Mesenchymal stem cell (in vitro differentiated cells and primary cell): ENCODE measurements at places on chromosomes 12 and 14.

- H3K4me3 ChIP-seq, result no peak overlapping the region
- H3K4me1 ChIP-seq, result no peaks in the 10 kb centered on the region
- DNase-seq, result no peak
- no peaks in the 10 kb centered on the region for H3K36me3 ChIP-seq
- no peaks in the 10 kb centered on the region for H3K27me3 ChIP-seq
These were observed 396.1 kb downstream of the RAD51B start for GRCh38 chr14:68215629-68216028.

GRCh38 chr12:77746096-77746495 is 84.6 kb upstream of the NAV3 start:
- no peaks in the 10 kb centered on the region for H3K4me1 ChIP-seq
- no peak overlapping the region for H3K4me3 ChIP-seq
- peak; percentile 87 for DNase-seq
- no peaks in the 10 kb centered on the region for H3K36me3 ChIP-seq
- no peak overlapping the region for H3K27ac ChIP-seq

DNA sequence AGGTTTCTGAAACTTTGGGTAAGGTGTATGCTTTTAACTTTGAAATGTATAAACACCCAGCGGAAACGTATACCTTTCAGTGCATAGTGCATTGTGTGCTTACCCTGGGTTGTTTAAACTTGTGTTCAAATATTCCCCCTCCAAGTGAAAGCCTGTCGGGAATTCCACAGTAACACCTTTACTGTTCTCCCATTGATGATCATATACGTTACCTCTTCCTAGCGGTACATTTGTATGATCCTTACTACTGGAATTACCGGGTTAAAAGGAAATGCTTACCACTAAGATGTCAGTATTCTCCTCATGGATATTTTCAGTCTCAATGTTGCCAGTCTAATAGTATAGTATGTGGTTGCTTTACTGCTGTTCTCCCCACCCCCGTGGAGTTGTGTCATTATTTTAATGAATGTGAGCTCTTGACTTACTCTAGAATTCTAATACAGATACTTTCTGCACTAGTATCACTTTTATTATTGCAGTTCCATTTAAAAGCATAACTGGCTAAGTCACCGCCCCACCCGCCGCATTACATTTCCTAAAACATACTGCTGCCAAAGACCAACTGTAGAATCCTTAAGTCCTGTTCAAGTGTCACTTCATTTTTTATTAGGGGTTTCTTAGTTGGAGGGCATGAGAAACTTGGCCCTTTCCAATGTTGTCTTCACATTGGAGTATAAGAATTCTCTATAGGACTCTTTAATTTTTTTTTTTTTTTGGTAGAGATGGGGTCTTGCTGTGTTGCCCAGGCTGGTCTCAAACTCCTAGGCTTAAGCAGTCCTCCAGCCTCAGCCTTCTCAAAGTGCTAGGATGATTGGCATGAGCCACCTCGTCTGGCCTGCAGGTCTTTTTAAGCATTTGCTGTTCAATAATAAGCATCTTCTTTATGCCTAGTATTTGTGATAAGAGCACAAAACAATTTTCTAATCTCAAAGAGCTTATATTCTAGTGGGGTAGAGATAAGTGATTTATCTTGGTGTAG is 24.9 kb downstream of the NUDT4 start:
- H3K36me3 ChIP-seq, result peaks cover 53% of the 10 kb centered on the region
- H3K4me3 ChIP-seq, result no peak overlapping the region
- H3K27ac ChIP-seq, result no peak overlapping the region
- H3K4me1 ChIP-seq, result peaks cover under 1% of the 10 kb centered on the region
- DNase-seq, result no peak

- H3K27me3 ChIP-seq, result no peaks in the 10 kb centered on the region
- no peak overlapping the region for H3K4me3 ChIP-seq
- H3K27ac ChIP-seq, result no peak overlapping the region
- no peaks in the 10 kb centered on the region for H3K36me3 ChIP-seq
- H3K4me1 ChIP-seq, result no peaks in the 10 kb centered on the region
These were observed 53.2 kb upstream of the DYRK2 start for GRCh38 chr12:67595365-67595764.

GRCh38 chr12:114213055-114213581 is 192.8 kb downstream of the TBX5 start:
- no peaks in the 10 kb centered on the region for H3K4me1 ChIP-seq
- no peaks in the 10 kb centered on the region for H3K27me3 ChIP-seq
- H3K36me3 ChIP-seq, result no peaks in the 10 kb centered on the region

DNA sequence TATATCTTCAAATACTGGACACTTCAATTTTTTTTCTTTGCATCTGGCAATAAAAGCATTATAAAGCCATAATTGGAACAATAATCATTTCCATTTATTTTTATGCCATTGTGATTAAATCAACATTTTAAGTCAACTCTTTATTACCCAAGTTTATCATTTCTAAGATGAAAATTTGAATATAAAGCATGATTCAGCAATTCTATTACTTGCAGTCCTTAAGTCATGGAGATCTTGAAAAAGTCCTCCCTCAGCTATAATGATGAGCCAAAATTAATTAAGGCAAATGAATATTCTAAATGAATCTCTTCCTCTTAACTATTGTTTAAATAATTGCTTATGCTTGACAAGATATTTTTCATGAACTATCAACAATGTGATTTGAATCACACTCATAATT is 65.7 kb downstream of the LIN7A start:
- no peak overlapping the region for H3K27ac ChIP-seq
- peaks cover 2% of the 10 kb centered on the region for H3K4me1 ChIP-seq
- no peak overlapping the region for H3K4me3 ChIP-seq
- no peak for DNase-seq
- no peaks in the 10 kb centered on the region for H3K36me3 ChIP-seq
- no peaks in the 10 kb centered on the region for H3K27me3 ChIP-seq

DNA sequence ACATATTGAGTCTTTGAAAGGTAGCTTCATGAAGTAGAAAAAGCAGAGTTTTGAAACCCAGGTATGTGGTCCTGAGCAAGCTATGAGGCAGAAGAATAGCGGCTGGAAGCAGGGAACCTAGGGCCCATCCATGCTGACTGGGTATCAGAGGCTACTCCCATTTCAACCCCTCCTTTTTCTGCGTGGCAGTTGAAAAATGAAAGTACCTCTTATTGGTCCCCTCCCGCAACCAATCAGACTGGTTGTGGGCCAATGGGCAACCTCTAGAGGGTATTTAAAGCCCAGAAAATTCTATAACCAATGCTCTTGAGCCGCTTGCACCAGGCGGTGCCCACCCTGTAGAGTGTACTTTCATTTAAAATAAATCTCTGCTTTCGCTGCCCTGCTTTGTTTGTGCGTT is 1.6 kb upstream of the SNRPF start:
- H3K27ac ChIP-seq, result no peak overlapping the region
- peaks cover 12% of the 10 kb centered on the region for H3K36me3 ChIP-seq
- peaks cover 3% of the 10 kb centered on the region for H3K4me1 ChIP-seq
- H3K4me3 ChIP-seq, result no peak overlapping the region
- peaks cover 7% of the 10 kb centered on the region for H3K27me3 ChIP-seq

DNA sequence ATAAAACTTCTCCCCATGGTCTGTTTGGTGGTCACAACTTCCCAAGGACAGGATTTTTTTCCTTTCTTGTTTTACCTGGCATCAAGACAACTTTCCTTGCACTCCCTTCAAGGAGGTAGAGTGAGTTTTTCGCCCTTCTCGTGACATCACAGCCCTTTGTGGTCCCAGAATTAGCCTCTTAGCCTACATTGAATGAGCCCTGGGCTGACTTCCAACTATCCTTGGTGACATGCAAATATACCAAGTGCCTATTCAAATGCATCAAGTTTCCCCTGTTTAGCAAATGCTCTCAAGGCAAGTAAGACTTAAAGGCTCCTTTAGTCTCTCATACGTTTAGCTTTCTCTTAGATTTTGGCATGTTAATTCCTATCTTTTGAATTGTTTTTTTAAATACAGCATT is 36.6 kb downstream of the TC2N start:
- no peak overlapping the region for H3K4me3 ChIP-seq
- no peak overlapping the region for H3K27ac ChIP-seq
- H3K4me1 ChIP-seq, result peaks cover under 1% of the 10 kb centered on the region
- peaks cover 13% of the 10 kb centered on the region for H3K27me3 ChIP-seq

- H3K36me3 ChIP-seq, result no peaks in the 10 kb centered on the region
- no peak overlapping the region for H3K4me3 ChIP-seq
- no peak for DNase-seq
- H3K4me1 ChIP-seq, result no peaks in the 10 kb centered on the region
These were observed 232.5 kb upstream of the RTL1 start for GRCh38 chr14:101135796-101136742.

DNA sequence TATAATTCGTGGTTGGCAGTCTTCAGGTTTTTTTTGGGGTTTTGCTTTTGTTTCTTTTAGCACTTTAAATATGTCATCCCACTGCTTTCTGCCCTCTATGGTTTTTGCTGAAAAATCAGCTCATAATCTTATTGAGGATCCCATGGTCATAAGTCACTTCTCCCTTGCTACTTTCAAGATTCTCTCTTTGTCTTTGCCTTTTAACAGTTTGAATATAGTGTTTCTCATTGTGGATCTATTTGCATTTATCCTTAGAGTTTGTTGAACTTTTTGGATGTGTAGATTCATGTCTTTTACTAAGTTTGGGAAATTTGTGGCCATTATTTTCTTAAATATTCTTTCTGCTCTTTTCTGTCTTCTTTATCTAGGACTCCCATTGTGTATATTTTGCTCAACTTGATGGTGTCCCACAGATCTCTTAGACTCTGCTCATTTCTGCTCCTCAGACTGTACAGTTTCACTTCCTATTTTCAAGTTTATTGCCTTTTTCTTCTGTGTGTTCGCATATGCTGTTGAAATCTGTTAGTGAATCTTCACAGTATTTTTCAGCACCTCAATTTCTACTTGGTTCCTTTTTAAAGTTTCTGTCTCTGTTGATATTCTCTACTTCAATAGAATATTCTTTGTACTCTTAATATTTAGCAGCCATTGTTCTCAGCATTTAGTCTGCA is 70.8 kb downstream of the WNK1 start:
- no peak overlapping the region for H3K4me3 ChIP-seq
- H3K4me1 ChIP-seq, result no peaks in the 10 kb centered on the region
- H3K27ac ChIP-seq, result no peak overlapping the region

- H3K27ac ChIP-seq, result no peak overlapping the region
- peaks cover 6% of the 10 kb centered on the region for H3K4me1 ChIP-seq
- H3K4me3 ChIP-seq, result no peak overlapping the region
- H3K27me3 ChIP-seq, result no peaks in the 10 kb centered on the region
- no peak for DNase-seq
These were observed 87.7 kb downstream of the TMEM30B start for GRCh38 chr14:61193476-61193875.

DNA sequence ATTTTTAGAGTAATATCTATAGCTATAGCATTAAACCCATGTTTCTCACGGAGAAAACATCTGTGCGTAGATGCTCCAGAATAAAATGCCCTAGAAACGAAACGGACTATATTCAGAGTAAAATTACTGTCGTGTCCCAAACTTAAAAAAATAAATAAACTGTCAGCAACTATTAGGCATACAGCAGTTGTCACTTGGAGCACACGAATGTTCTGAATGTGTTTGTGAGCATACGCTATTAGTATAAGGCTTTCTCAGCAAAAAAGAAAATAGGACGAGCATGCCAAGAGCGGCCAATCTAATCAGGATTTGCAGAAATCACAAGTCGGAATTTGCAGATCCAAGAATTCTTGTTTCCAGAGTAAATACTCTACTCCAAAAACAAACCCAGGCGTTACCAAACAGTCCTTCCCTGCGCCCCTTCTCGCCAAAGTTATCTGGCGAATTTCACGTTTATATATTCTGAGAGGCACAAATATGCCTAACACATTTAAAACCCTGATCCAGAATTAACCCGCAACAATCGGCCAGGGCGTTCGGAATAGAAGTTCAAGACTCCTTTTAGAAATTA is 836 bp downstream of the PTPN21 start:
- H3K27me3 ChIP-seq, result no peaks in the 10 kb centered on the region
- H3K4me3 ChIP-seq, result peak overlapping the region; percentile 86
- peaks cover 10% of the 10 kb centered on the region for H3K4me1 ChIP-seq
- H3K36me3 ChIP-seq, result peaks cover 23% of the 10 kb centered on the region
- DNase-seq, result peak; percentile 37

DNA sequence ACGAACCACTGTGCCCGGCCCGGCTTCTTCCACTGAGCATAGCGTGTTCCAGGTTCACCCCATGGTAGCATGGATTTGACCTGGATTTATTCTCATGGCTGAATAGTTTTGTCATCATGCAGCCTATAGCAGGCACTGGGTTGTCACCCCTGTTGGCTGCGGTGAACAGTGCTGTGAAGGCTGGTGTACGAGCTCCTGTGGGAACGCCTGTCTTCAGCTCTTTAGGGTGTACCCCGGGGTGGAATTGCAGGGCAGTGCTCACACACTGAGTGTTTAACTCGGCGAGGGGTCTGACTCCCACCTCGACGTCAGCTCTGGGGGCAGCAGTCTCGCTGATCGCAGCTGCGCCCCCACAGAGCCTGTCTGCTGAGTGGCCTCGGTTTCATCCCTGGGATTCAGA is 15.3 kb downstream of the MMP17 start:
- no peak for DNase-seq
- H3K27me3 ChIP-seq, result no peaks in the 10 kb centered on the region
- no peaks in the 10 kb centered on the region for H3K4me1 ChIP-seq
- no peak overlapping the region for H3K4me3 ChIP-seq
- H3K36me3 ChIP-seq, result peaks cover 8% of the 10 kb centered on the region

GRCh38 chr12:114266536-114266935 is 139.4 kb downstream of the TBX5 start:
- no peak for DNase-seq
- H3K27me3 ChIP-seq, result no peaks in the 10 kb centered on the region

- no peak overlapping the region for H3K27ac ChIP-seq
- H3K4me1 ChIP-seq, result no peaks in the 10 kb centered on the region
- DNase-seq, result no peak
These were observed 318.2 kb downstream of the TMEM117 start for GRCh38 chr12:44154128-44154527.

DNA sequence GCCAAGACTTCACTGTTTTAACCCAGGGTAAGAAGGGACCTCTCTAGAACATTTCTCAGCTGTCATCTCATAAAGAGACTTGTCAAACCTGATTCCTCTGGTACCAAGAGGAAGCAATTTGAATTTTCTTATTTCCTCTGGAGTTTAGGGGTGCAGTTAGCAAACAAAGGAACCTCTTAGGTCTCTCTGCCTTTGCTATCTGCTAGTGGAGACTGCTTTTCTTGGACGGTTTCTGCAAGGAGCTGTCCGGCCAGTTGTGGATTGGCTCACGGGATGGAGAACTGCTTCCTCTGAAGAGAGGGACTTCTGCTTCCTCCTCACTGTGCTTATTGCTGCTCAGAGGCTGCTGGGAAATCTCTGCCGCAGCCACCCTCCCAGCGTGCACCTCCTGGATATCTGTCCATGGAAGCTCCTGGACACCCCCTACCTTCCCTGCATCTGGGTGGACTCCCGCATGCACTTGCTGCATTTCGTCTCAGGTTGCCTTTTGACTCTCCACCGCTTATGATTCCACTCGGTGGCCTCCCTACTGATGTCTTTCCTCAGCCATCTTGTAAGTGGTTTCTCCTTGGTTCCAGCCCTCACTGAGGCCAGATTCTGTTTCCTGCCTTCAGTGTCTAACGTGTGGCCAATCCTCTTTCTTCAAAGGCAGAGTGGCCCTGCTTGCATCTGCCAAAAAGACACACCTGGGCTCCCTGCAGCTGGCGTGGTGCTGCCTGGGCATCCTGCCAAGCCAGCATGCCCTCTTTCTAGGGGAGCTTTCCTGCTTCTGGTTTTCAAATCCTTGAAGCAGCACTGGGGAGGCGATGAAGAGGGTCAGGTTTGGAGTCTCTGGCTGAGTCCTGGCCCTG is 187.3 kb downstream of the CHST11 start:
- DNase-seq, result no peak
- H3K4me3 ChIP-seq, result no peak overlapping the region
- no peaks in the 10 kb centered on the region for H3K36me3 ChIP-seq
- peaks cover 11% of the 10 kb centered on the region for H3K27me3 ChIP-seq
- H3K4me1 ChIP-seq, result peaks cover 3% of the 10 kb centered on the region
